ENCODE measurements at places on chromosomes 11 and 22.

- no peak for DNase-seq
Observed at GRCh38 chr11:74154620-74155281, 16.1 kb downstream of the C2CD3 start.

DNA sequence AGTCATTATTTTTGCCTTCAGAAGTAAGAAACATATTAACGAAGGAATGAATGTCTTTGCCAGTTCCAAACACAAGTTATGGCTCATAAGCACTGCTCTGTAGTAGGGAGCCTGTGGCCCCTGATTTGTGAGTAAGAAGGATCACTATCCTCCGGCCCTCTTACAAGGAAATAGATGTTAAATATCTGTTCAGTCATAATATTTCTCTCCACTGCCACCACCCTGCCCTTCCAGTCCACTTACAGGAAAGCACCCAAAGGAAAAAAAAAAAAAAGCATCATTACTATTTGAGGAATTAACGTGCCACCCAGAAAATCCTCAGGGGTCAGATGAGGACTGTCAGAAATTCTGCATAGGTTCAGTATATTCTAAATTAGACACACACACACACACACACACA lies 123.4 kb downstream of the ETS1 start:
- no peak for DNase-seq

GRCh38 chr22:22547692-22548300 lies 11.3 kb downstream of the PRAME start:
- no peak for DNase-seq

- no peak for DNase-seq
Observed at GRCh38 chr11:38510041-38510440, 1912.0 kb upstream of the RAG2 start.

GRCh38 chr11:8997451-8997850 lies 6.3 kb downstream of the NRIP3 start:
- DNase-seq, result no peak

DNA sequence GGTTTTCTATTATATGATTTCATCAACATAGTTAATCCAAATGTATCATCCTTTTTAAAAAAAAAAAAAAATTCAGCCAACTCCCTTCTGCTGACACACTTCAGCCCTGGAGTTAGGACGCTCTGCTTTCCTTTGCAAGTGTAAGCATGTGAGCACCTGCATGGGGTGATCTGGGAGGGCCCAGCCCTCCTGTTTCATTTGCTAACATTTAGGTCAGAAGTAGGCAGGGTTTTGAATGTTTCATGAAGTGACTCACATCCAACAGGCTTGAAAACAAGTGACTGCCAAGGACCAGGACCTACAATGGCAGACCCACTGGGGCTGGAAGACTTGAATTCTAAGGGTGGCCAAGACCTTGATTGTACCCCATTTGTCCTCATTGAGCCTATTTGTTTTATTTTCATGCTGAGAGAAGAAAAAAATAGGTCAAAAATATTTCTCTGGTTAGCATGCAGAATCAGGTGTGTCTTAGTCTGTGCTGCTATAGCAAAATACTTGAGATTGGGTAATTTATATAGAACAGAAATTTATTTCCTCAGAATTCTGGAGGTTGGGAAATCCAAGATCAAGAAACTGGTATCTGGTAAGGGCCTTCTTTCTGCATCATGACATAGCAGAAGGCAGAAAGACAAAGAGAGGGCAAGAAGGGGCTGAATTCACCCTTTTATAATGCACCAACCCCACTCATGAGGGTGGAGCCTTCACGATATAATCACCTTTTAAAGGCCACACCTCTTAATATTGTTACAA lies 137.6 kb downstream of the CD44 start:
- no peak for DNase-seq
